ENCODE measurements at places on chromosomes 7 and 10. TPM values are rescaled to one million over a fixed set of nuclear protein-coding genes. Genes with fewer than 3 reads are reported as not detected.

Gene LEP
- total RNA-seq: not detected

Gene COL26A1
- not detected for total RNA-seq

Gene SPDYE6
- total RNA-seq: not detected

Gene ANKRD1
- 321 TPM for total RNA-seq

Gene GSTO1
- total RNA-seq: 267 TPM

GRCh38 chr10:11425296-11425610 lies 186.2 kb downstream of the USP6NL start:
- no peak for DNase-seq

DNA sequence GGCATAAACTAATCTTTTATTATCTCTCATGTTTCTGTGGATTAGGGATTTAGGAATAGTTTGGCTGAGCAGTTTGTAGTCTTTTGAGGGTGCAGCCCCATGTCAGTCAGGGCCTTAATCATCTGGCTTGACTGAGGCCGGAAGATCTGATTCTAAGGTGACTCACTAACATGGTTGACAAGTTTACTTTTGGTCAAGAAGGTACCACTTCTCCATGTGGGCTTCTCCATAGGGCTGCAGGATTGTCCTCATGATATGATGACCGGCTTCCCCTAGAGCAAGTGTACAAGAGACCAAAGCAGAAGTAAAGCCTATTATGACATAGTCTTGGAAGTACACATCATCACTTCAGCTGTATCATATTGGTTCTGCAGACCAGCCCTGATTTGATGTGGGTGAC lies 45.9 kb upstream of the OIT3 start:
- peak; percentile 5 for DNase-seq

GRCh38 chr10:52659085-52659484 lies 113.5 kb downstream of the MBL2 start:
- no peak for DNase-seq

DNA sequence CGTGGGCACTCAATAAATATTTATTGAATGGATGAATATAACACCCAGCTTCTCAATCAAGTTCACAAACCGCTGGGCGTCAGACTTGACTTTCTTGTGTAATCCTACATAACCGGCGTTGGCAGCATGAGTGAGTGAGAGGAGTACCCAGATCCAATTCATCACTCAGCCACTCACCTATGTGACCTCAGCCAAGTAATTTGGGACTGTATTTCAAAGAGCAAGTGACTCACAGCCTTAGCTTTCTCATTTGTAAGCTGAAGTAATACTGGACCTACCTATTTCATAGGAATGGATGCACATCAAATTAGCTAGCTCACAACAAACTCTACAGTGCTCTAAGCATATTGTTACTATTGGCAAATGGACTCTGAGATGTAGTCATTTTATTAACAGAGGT lies 53.8 kb upstream of the FAM204A start:
- no peak for DNase-seq

DNA sequence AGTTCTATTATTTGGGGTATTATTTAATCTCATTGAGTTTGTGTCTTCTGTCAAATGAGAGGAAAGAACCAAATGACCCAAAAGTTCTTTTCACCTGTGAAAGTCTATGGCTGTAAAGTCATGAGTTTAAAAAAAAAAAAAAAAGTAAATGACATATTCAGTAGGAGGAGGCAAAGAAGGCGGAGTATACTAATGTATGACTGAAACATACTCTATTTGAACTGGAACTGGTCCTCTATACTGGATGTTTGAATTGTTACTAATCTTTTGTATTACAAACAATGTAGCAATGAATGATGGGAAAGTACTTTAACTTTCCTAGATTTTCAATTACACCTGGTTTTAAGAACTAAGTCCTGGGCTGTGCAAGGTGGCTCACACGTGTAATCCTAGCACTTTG lies 24.9 kb upstream of the GSAP start:
- DNase-seq: no peak

DNA sequence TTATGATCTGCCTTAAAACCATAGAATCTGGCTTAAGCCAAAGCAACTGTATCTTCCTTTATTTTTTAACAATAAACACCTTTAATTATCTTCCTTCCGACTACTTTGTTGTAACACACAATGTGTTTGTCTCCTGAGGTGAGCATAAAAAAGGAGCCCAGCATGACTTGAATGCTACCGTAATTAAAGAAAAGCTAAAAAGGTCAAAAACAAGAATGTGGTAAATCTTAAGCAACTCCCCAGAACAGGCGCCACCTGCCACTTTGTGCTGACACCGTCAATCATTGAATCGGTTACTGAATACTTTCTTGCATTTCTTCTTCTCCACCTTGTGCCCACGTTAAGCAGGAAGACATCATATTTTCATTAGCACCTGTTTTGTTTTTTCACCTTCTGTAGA lies 569.9 kb upstream of the C7orf33 start:
- no peak for DNase-seq

DNA sequence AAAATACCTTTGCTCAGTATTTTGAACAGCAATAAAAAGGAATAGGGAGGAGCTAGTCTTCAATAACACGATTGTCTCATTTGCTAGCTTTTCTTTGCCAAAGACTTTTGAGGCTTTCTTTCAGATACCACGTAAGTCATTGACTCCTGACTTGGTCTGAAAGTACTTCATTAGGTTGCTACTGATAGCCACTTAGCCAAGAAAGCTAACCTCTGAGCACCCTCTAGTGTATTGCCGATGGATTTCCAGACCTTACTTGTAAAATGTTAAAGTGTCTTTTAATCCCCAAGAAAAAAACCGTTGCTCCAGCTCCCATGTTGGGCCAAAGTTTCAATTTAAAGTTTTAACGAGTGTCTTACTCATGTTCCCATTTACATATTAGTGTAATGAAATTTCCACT lies 63.4 kb upstream of the STRIP2 start:
- DNase-seq: no peak

DNA sequence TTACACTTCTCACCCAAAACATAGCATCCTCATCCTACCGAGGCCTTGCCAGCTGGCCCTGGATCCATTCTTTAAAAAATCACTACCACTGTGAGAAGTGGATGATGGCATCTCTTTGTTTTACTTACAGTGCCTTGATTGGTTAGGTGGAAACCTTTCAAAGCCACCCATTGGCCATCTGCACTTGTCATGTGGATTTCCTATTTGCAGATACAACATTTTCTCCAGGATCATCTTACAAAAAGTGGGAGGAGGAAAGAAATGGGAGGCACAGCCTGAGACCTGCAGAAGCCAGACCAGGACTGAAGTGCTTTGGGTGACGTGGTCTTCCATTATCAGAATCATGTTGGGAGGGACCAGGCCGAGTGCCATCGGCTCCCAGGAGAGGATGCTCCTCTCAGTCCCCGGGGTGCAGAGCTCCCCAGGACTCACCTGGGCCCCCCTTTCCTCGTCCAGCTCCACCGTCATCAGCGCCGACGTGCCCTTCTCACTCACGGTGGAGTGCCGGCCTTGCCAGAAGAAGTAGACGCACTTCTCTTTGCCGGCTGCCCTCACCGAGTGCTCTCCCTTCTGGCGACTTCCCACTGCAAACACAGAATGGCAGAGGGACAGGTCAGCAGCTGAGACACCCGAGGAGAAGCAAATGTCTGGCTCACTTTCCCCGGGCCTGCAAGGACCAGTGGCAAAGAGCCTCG lies 161.2 kb downstream of the SVIL start:
- DNase-seq: no peak

DNA sequence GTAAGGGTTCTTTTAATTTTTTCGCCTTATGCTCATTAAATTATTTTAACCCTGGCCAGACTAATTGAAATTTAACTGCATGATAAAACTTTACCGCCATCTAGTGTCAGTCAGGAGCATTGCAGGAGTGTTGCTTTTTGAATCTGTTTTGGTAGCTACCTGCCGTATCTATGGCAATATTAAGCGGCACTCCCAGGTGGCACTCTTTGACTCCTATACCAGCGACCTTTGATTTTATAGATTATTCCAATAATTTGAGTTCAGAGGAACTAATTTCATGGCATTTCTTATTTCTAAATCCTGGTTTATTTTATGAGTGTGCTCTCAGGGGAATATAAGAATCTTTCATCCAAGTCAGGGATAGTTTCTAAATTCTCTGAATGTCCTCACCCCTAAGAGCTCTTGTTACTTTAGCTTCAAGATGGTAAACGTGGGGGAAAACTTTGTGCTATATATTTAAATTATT lies 198.9 kb downstream of the REEP3 start:
- peak; percentile 66 for DNase-seq

DNA sequence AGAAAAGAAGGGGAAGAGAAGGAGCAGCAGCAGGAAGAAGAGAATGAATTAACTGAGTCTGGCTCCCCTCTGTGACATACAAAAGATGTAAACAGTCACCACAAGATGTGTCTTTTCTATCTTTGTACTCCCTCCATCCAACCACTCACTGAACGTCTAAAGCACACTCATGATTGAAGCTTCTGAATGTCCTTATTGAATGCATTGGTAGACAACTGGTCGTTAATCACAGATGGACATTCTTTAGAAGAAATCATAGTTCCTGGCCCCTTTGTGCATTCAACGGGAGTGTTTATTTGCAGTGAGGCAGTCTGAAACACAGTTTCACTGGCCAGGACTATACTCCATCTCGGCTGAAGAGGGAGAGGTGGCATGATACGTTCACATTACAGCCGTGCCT lies 206.3 kb upstream of the KMT2E start:
- DNase-seq: no peak
